ENCODE measurements at places on chromosomes 6 and 20.

GRCh38 chr6:37277001-37277409 is 19.1 kb upstream of the TMEM217 start:
- no peak for DNase-seq

DNA sequence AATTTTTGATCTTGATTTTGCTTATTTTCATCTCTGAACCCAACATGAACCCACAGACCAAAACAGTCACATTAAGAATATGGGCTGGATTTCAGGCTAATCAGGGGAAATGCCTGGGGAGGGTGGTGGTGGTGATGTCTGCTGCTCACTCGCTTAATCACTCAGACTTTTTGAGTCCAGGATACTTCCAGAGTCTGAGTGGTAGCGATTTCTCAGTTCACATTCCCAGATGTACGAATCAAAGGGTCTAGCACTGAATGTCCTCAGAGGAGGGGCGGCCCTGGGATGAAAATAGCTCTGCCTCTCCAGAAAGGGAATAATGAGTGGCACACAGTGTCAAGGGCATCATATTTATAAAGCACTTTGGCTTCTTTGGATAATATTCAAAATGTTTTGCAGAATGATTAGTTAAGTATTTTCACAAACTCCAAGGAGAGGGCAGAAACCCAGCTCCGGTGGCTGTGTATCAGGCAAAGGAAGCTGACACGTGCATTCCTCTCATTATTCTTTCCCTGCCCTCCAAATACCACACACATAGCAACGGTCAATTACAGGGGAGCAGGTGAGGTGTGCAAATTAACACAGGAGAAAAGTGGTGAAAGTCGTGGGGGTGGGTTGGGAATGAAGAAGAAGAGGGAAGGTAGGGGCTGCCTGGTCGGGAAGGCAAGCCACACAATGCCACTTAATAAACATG is 345.2 kb upstream of the RSPO3 start:
- no peak for DNase-seq

GRCh38 chr6:49772285-49772684 is 14.8 kb downstream of the PGK2 start:
- DNase-seq, result no peak

GRCh38 chr6:41252401-41253169 is 24.4 kb downstream of the TREML4 start:
- DNase-seq, result peak; percentile 73

DNA sequence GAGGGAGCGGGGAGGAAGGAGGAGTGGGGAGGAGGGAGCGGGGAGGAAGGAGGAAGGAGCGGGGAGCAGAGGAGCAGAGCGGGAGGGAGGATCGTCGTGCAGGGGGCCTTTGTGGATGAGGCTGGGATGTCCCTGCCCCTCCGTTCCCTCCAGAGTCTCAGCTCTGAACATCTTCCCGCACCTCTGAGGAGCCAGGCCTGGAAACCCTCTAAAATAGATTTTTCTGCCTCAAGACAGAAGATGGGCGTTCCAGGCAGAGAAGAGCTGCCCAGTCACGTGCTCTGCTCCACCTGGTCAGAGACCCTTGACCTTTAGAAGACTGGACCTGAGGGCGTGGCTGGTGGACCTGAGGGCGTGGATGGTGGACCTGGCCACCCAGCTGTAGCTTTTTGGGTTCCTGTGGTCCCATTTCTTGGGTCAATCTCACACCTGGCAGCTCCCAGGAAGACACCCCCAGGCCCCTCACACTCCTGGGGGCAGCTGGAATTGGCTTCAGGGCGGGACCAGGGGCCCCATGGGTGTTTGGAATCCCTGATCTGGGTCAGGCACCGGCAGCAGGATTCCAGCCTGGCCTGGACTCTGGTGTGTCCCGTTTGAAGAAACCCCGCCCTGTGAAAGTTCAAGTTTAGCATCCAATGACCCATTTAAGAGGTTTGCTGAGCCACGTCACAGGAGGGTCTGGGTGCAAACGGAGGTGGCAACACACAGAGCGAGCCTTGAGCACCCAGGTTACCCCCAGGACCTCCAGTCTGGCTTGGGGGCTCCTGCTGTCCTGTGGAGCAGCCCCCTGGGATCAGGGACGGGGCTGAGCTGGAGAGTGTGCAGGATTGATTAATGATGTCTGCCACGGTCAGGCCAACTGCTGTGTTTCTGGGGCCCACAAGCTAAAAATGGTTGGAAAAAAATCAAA is 96.9 kb upstream of the BHLHE23 start:
- no peak for DNase-seq

DNA sequence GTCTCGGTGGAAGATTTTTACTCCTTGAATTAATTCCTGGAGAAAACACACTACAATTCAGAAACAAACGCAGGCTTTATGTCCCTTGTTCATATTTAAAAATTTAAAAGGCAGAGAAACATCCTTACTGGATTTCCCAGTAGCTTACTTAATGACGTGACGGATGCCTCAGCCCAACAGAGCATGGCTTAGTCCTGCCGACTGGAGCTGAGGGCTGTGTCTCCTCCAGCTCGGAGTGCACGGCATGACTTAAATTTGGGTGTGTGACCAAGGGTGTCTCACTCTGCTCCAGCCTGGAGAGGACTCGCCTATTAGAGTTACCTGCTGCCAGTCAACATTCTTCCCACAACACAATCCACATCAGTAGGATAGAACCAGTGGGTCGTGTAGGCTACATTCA is 107.1 kb downstream of the PSMB1 start:
- DNase-seq, result no peak

DNA sequence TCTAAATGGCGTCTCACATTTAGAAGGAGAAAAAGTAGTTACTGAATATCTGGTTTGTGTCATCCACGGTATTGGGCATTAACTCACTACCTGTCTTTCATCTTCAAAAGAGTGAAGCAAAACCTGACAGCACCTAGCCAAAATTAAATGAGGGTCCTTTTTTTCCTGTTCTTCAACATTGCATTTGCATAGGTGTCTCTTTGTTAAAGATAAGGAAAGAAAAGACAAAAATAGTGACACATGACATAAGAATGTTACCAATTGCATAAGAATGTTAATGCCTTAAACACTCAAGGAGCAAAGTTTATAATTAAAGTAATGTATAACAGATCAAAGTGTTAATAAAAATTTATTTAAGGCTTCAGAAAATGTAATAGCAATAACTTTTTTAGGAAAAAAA is 61.4 kb upstream of the MANEA start:
- DNase-seq, result no peak
